ENCODE measurements at places on chromosomes 1 and 21.
A peak's percentile ranks its signal among the peaks of the same experiment; 100 is the strongest.

DNA sequence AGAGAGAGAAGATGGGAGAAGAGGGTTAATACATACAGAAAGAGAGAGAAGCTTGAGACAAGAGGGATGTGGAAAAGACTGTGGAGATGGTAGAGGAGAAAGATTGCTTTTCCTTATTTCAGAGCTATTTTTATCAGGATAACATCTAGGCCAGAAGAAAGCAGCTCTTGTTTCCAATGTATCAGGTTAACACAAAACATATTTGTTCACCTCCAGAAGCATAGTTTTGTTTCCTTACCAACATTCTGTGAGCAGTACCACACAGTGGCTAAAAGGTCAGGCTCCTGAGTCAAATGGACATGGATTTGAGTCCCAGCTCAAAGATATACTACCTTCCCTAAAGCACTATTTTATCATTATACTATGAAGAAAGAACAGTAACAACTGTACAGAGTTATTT, 185.5 kb downstream of the DUSP10 start:
- no peak for DNase-seq

- no peak for DNase-seq
Measured at GRCh38 chr1:184004935-184005334, 32.6 kb downstream of the COLGALT2 start.

- no peak for DNase-seq
Measured at GRCh38 chr1:71106658-71107322, 26.0 kb upstream of the ZRANB2 start.

DNA sequence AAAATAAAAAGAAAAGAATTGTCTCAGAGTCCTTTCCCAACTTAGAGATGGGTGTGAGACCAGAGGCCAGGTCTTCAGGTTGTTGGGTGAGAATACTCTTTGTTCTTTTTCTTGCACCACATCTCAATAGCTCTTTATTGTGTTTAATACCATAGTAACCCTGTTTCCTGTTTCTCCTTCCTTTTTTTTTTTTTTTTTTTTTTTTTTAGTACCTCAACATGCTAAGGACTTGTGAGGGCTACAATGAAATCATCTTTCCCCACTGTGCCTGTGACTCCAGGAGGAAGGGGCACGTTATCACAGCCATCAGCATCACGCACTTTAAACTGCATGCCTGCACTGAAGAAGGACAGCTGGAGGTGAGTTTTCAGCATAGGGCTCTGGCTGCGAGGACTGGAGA, 24.4 kb downstream of the CELF3 start:
- no peak for DNase-seq

DNA sequence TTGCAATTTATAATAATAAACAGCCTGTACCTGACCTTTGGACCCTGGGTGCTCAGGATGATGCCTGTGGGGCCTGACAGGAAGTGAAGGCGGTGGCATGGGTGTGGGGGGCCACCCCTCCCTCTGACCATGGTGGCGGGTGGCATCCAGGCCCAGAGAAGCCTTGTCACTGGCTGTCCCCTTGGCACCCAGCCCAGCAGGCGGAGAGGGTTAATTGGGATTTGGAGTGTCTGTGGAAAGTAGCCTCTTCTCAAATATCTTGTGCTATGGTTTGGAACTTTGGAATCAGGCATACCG, 20.5 kb downstream of the SOX13 start:
- DNase-seq: no peak

DNA sequence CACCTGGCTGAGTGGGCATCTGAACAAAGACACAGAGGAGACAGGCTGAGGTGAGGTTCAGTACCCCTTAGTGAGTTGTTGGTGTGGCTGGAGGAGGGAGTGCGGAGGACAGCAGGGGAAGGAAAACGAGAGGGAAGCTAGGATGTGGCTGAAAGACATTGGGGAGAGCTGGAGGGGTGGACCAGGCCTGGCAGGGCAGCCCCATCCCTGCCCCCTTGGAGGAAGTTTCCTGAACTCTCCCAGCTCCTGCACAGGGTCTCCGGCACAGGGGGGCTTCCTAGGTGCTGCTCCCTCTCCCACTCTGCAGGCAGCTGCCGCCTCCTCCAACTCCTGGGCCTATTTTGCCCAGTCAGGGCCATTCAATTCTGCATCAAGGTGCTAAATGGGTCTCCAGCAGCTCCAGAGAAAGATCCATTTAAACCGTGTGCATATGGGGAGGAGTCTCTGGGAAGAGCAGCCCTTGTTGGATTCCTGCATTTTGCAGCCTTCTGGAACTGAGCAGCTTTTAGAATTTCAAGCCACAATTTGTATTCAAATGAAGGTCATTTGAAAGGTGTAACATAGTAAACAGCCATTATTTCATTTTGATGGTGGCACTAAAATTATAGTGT, 193.9 kb downstream of the CAMTA1 start:
- no peak for DNase-seq

DNA sequence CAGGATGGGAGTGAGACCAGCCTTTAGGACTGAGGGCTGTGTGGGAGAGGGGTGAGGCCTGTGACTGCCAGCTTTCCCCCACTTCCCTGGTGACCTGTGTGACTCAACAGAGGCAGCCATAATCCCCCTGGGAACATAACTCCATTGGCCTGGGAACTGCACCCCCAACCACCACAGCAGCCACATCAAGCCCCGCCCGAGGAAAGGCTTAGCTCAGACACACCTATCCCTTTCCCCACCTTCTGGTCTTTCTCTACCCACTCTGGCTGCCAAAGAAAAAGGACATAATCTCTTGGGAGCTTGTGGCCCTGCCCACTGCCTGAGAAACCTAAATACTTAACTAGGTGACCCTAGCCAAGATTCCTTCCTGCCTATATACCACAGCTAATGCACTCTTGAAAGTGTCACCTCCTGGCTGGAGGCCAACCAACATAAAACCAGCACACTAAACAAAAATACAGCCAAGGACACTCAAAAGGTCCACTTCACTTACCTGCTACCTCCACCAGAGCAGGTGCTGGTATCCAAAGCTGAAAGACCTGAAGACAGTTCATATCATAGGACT, 406.6 kb upstream of the CAMK1G start:
- DNase-seq: no peak

- no peak for DNase-seq
Measured at GRCh38 chr1:244053831-244054230, 2.7 kb downstream of the ZBTB18 start.

DNA sequence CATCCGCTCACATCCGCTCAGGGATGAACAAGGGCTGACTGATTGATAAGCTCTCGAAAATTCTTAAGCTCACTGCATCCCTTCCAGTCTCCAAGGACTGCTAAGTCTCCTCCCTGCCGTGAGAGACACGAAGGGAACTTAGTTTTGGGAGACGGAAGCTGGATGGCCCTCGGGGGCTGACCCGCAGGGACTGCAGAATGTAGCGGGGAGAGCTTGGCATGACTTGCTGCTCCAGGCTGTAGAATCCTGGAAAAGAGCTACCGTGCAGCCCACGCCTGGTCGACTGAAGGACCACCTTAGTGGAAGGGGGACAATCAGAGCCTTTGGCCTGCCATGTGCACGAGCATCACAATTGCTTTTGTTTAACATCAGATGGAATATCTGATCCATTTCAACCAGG, 5.3 kb downstream of the ANKRD65 start:
- no peak for DNase-seq

DNA sequence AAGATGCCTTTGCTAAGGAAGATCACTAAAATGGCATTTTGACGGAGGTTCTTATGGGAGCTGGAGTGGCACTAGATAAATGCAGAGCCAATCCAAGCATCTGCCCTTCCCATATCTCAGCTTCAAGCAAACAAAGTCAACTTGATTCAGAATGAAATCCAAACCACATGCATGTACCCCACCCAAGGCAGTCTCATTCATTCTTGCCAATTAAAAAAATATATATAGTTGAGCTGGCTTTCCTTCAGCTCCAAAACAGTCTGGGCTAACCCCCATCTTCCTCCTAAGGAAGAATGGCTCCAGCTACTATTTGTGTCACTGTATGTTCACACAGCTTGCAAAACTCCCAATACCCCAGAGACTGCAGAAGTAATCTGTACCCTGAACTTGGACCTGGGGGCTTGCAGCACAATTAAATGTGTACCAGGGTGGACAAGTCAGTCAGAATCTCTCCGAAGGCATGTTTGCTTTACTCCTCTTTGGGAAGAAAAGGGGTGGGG, 35.4 kb downstream of the GPR3 start:
- no peak for DNase-seq

- no peak for DNase-seq
Measured at GRCh38 chr1:113616156-113616555, 143.1 kb downstream of the PHTF1 start.

DNA sequence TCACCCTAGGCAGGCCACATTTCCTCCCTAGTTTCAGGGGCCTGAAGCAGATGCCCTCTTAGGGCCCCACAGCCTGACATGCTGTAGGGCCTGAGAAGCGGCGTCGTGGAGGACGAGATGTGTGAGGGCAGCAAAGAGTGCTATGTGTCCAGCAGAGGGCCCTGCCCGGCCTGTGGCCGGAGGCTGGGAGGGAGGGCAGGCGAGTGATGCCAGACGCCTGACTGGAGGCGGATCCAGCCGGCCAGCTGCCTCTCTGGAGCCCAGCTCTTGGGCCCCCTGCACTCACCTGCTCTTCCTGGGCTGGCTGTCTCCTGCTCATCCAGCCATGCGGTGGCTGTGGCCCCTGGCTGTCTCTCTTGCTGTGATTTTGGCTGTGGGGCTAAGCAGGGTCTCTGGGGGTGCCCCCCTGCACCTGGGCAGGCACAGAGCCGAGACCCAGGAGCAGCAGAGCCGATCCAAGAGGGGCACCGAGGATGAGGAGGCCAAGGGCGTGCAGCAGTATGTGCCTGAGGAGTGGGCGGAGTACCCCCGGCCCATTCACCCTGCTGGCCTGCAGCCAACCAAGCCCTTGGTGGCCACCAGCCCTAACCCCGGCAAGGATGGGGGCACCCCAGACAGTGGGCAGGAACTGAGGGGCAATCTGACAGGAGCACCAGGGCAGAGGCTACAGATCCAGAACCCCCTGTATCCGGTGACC, at the start of gene GPR37L1:
TSS of gene GPR37L1 (plus strand) at position 279 of the 697 bp plus-strand sequence. CDS start at position 326, 47 bp downstream.
- no peak for DNase-seq

- DNase-seq: no peak
Measured at GRCh38 chr1:164760569-164760968, 201.6 kb downstream of the PBX1 start.

DNA sequence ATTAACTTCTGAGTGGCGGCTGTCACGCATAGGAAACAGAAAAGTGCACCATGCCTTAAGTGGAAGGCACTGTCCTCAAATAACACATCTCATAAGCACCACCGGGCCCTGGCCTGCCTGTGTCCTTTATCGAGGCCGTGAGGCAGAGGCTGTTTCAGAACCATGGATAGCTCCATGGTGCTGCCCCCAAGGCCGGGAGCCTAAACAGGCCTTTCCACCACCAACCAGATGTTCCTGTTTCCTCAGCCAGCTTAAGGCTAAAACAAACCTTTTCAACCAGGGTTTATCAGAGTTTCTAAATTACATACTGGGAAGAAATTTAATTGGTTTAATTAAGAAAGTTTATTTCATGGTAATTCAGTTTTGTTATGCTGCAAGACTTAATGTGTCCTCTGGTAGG, 114.4 kb downstream of the DMRTA2 start:
- no peak for DNase-seq

DNA sequence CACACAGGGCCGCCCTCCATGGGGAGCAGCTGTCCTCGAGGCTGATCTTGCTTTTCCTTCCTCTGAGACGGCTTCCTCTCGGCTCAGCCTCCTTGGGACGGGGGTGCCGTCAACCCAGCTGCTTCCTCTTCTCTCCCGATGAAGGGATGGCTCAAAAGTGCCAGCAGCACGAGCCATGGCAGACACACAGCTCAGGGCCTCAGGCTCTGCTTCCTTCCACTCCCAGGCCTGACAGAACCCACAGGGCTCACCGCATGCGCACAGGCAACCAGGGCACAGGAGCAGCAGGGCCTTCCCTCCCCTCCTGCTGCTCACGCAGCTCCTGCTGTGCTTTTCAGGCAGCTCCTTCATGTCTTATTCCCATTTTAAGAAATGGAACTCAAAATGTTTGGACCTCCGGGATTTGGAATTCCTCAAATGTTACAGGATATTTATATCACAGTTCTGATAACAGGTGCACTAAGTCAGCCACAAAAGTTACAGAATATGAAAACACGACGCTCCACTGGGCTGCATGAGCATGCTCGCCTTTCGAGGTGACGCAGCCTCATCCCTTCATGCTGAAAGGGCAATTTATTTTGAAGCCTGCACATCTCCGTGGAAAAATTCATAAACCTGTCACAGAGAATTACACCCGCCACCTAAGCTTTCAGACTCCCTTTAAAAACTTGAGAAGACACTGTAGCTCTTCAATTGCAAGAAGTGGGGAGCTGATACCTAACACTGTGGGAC, 84.4 kb downstream of the HSF2BP start:
- peak; percentile 46 for DNase-seq

- no peak for DNase-seq
Measured at GRCh38 chr1:215458104-215458503, 109.0 kb upstream of the KCTD3 start.

DNA sequence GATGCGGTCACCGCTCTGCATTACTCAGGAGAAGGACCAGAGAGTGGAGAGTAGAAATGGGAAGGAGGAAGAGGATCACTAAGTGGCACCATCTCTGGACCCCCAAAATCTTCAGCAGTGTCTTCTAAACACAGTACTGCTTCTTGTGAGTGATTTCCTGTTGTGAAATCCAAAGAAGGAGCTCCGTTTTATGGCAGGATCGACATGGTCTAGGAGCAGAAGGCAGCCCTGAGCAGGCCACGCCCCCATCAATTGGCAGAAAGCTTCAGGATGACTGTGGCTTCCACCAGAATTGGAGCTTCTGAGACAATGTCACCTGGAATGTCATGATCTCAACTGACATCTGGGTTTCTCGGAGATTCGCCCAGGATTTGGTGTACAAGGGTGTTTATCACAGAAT, 171.5 kb downstream of the ADSS2 start:
- DNase-seq: no peak

GRCh38 chr1:187790724-187791123, 962.0 kb downstream of the PLA2G4A start:
- DNase-seq: no peak

Data from inflammatory macrophage treated with lipopolysaccharide for 1 hour (primary cell).